Activated CD8-positive, alpha-beta memory T cell treated with anti-CD3 and anti-CD28 coated beads, Interleukin-2, amount 10 ng/mL, durations not matched to agents 7 days and 5 days (primary cell): ENCODE measurements at places on chromosomes 6 and 20.

GRCh38 chr6:79684876-79685275 lies 53.7 kb downstream of the SH3BGRL2 start:
- no peak for DNase-seq

GRCh38 chr6:157990321-157991066 lies 8.8 kb downstream of the SYNJ2 start:
- DNase-seq = peak; percentile 56

DNA sequence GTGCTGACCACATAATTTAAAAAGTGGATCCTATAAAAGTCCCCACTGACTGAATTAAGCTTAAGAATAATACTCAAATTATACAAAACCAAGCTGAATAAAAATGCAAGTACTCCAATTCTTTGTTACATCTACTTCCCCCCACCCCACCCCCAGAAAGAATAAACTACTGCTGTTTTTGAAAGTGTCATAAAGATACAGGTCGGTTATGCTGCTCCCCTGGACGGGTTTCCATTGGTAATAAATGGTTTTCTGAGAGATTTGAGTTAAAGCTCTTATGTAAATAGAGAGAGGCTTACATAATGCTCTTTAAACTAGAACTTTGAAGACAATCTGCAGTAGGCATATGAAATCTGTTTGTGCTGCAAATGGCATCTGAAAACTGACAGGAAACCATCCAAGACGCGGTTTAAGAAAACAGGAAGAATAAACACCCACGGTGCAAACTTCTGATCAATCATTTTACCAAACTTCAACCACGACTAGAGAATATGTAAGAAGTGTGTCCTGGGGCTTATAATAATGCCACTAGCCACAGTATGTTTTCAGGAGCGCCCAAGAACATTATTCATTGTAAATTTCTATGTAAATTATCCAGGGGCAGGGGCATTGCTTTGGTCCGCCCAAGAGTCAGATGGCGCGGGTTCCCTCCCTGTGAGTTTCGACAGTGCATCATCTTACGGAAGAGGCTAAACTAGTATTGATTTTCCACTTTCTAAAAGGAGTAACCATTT lies 10.8 kb upstream of the POU3F2 start:
- DNase-seq = no peak

DNA sequence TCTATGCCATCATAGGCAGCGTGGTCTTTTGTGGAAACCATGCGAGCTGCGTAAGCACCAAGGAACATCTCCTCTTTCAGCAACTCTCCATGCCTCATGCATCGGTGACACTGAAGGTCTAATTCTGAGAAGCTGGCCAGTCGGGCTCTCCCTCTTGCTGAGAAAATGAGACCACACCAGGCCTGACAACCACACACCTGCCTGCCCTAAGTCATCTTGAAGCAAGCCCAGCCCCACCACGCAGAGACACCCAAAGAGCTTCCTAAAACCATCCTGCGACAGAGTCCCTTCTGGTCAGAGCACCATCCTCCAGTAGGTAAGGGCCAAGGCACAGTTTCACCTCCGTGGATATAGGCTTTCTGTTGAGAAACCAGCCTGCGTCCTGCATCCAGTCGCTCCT lies 26.6 kb downstream of the PREX1 start:
- DNase-seq = no peak

GRCh38 chr6:19142275-19142674 lies 694.9 kb upstream of the ID4 start:
- no peak for DNase-seq

GRCh38 chr6:143356101-143356880 lies 94.2 kb downstream of the ADAT2 start:
- DNase-seq = no peak

- DNase-seq = no peak
Observed at GRCh38 chr20:496126-496696, 33.9 kb upstream of the TBC1D20 start.

GRCh38 chr6:151721146-151721545 lies 86.3 kb upstream of the ESR1 start:
- no peak for DNase-seq

- no peak for DNase-seq
Observed at GRCh38 chr6:158668707-158669103, 18.9 kb downstream of the SYTL3 start.
